Fibroblast of skin of back (primary cell): ENCODE measurements at places on chromosomes 2 and 18.

DNA sequence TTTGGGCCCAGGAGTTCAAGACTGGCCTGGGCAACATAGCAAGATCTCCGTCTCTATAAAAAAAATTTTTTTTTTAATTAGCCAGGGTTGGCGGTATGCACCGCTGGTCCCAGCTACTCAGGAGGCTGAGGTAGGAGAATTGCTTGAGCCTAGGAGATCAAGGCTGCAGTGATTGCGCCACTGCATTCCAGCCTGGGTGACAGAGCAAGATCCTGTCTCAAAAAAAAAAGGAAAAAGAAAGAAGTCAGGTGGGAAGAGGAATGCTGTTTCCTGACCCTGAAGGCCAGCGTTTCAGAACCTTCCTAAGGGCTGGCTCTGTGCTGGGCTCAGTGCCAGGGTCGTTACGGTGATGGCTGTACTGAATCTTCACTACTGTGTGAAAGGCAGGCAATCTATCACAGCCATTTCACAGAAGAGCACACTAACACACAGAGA lies 35.0 kb upstream of the AGAP1 start:
- no peak for DNase-seq

GRCh38 chr2:145316496-145316895 lies 796.6 kb upstream of the ZEB2 start:
- no peak for DNase-seq

DNA sequence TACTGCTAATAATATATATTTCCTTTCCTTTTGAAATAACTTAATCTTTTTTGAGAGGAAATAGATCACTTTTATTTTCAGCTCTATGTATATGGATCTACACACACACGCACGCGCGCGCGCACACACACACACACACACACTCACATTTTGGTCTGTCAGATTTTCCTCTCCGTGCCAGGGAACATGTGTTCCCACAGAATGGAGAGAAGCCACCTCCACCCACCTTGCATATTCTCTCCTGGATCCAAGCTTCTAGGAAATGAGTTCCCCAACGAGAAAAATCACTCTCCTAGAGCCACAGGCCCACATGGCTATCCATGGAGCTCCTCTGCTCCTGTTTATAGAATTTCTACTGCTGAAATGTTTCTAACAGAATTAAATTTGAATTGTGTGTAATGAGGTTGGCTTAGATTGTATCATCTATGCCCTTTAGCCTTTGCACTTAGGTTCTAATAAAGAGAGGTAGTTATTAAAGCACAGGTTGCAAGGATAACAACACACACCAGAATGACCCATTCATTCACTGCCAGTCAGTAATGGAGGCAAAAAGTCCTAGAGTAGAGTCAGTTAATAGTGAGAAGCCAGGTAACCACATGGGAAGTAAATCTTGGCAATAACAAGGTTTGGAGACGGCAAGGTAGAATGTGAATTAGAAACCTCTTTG lies 19.7 kb downstream of the IFIH1 start:
- DNase-seq: no peak

- no peak for DNase-seq
Observed at GRCh38 chr2:99111945-99112344, 29.6 kb upstream of the C2orf15 start.

DNA sequence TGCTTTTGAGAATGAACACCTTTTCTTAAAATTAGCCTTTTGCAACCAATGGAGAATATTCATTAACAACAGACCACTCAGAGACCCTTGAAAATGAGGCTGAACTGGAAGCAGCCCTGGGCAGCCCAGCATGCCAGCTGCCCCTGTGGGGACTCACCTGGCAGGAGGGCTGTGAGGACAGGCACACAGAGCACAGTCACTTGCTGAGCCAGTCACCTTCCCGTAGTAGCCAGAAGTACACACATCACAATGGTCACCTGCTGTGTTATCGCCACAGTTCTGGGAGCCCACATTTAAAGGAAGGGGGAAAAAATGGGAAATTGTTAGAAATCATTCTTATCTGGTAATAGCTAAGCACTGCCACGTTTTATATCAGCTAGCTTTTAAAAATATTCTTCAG lies 115.5 kb downstream of the LAMA1 start:
- no peak for DNase-seq

- no peak for DNase-seq
Observed at GRCh38 chr2:229252280-229252679, 18.8 kb downstream of the PID1 start.

DNA sequence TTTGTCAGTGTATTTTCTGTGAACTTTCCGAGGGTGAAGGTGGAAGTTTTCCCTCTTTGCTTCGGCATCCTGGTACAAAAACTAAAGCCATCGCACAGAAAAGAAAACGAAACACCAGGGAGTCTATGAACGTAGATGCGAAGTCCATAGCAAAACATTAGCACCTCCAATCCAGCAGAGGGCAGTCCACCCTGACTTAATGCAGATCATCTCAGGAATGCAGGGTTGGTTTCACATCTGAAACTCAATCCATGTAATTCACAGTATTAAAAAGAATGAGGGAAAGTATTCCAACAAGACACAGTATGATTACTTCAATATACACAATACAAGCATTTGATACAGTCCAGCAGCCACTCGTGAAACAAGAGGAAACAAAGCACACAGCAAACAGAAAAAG lies 70.8 kb downstream of the RTP5 start:
- DNase-seq: peak; percentile 9

DNA sequence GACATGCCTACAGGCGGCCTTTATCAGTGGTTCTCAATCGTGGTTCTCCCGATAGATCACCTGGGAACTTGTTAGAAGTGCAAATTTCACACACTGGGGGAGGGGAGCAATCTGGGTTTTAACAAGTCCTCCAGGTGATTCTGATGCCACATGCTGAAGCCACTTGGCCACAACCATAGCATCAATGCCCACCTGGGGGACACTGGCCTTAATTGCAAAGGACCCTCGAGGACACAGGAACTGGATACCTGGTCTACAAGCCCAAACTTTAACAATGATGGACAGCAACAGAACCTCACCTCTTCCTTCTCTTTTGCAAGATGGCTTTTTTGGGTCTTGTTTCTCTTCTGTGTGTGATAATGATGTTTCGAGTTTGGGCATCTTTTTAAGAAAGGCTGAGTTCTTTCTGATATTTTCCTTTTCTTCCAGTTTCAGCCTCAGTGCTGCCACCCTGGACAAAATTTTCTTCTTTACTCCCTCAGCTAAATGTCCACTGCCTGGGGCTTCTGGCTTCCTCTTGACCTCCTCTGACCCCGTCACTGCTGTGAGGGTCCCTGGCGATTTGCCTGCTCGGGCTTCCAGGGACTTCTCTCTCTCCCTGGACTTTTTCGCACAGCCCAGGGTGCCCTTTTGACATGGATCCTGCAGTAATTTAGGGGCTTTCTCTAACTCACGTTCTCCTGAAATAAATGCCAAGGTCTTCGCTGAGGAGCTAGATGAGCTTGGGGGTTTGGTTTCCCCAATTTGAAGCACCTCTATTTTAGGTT lies 94.2 kb downstream of the ALPK2 start:
- no peak for DNase-seq

DNA sequence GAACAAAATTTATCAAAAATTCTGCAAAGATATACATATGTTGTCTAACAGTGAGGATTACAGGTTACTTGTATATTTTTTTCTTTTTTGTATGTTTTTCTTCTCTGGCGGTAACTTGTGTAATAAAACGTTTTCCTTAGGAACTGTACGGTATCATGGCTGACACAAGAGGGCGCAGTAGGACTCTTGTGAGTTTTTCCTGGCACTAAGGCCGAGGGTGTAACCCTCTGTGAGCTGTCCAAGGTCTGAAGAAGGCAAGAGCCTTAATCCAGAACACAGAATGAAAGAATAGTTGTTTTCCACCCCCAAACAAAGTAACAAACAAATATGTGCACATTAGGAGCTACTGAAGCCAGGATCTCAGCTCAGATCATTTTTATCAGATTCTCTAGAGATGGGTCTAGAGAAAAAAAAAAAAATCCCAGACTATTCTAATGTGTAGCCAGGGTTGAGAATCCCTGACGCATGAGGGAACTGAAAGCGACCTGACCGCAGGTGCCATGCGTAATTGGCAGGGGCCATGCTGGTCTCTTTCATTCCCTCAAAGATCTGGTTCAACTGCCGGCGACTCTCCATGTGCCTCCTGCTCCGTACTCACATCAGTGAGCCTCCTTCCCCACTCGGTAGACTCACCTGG lies 27.0 kb downstream of the TMEM200C start:
- peak; percentile 83 for DNase-seq

DNA sequence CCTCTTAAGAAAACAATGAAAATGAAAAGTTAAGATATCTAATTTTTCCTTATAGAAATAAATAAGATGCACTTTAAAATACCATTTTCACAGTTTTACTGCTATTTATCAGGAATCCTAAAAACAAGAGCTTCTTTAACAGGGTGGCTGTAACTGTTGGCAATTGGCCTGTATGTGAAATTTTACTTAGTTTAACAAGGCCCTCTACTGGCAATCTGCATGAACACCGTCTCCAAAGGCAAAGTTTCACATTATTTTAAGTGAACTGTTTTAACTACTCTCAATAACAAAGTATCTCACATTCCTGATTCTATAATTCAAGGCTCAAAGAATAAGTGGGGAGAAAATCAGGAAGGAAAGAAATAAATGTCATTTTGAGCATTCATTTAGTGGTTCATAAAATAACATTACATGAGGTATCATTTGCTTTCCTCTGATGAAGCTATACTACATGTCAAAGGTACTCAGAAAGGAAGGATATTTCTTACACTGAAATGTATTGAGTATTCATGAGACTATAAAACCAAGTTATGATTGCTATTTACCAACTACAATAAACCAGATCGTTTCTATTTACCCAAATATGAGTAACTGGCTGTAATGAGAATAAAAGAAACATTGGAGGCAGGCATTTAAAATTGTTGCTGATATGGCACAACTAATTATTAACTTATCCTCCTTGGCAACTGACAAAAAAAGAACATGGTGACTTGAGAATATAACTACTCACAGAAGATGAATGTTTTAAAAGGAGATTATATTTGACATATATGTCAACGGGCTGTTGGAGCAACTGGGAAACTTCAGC lies 7.0 kb downstream of the NCKAP5 start:
- peak; percentile 74 for DNase-seq

DNA sequence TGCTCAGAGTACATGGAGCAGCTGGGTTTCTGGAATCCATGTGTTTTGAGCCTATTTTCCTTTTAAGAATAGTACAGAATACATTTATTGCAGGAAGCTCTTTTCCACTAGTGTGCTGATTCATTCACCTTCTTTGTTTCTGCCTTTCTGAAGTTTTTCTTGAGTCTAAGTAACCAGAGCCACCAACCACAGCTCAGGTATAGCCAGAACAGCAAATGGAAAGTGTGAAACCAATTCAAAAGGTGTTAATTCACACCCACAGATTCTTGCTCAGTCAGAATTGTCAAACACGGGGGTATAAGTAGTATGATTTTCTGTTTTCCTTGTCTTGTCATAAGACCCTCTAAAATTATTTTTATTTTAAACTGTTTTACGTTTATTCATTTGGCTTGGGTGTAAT lies 75.9 kb upstream of the DYNAP start:
- DNase-seq: no peak

- DNase-seq: no peak
Observed at GRCh38 chr2:196108604-196109003, 40.0 kb upstream of the DNAH7 start.

DNA sequence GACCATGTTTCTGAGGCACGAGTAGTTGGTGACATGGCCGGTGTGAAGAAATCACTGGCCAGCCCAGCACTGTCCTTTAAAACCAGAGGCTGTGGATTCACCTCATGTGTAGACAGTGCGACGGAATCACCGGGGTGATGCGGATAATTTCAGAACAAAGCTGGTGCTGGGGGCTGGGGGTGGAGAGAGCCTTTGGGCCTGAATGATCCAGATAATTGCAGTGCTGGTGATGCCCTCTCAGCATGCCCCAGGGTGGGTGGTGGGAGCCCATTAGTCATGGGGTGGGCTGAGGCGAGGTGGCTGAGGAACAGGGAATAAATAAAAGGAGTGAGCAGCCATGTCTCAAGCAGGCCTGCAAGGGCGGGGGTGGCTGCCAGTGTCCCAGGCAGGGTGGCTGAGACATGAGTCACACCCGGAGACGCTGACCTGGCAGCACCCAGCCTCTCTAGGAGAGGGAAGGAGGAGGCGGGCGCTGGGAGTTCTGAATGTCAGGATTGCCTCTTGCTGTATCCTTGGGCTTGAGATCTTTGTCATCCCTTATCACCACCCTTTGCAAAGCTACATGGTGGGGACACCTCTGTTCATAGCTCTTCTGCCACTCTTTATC lies 151.1 kb upstream of the MSH6 start:
- DNase-seq: peak; percentile 85

- no peak for DNase-seq
Observed at GRCh38 chr18:38948436-38948835, 1382.8 kb upstream of the CELF4 start.

GRCh38 chr2:3662239-3662638 lies 4.2 kb downstream of the ALLC start:
- no peak for DNase-seq

DNA sequence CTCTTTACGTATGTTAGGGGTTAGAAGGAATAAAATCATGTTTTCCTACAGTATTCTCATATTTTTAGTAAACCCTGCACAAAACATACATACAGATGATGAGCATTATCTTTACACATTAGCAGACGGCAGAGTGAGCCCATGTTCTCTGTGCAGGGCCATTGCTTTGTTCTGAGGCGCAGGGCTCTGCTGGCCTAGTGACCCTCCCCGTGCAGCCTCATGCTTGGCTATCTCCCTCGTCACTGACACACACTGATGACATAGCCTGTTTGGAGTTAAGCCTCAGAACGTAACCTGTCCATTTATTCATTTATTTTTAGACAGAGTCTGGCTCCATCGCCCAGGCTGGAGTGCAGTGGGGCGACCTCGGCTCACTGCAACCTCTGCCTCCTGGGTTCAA lies 115.9 kb upstream of the FOSL2 start:
- DNase-seq: no peak

DNA sequence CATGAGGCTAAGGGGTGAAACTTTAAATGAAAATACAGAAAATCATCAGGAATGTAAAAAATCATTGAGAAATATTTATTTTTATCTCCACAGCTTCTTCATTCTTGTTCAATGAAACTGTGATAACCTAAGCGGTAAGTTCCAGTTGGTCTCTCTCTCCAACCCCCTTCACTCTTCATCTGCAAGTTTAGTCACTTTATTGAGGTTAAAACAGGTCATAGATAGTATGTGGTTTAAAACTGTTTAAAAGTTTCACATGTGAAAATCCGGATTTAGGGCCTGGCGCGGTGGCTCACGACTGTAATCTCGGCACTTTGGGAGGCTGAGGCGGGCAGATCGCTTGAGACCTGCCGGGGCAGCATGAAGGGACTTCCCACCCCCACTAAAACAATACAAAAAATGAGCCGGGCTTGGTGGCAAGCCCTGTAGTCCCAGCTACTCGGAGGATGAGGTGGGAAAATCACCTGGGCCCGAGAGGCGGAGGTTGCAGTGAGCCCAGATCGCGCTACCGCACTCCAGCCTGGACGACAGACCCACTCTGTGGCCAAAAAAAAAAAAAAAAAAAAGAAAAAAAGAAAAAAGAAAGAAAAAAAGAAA lies 1.6 kb upstream of the PHLPP1 start:
- peak; percentile 5 for DNase-seq

- no peak for DNase-seq
Observed at GRCh38 chr2:217559084-217559483, 443.7 kb downstream of the TNS1 start.
